Left colon (tissue), 2 donors: ENCODE measurements at places on chromosomes 6 and 20. TPM values are rescaled to one million over a fixed set of nuclear protein-coding genes. Genes with fewer than 3 reads are reported as not detected.

The ECI2 gene
- 96.3 TPM for total RNA-seq

The FLRT3 gene
- total RNA-seq, result 1.3 TPM

The ATP6V1G2 gene
- total RNA-seq, result 0.92 TPM

The C6orf52 gene
- not detected for total RNA-seq

The BNIP5 gene
- 11.4 TPM for total RNA-seq

The SLC4A11 gene
- total RNA-seq, result 0.56 TPM

The TGM3 gene
- total RNA-seq, result 0.36 TPM

The CNKSR3 gene
- 11.6 TPM for total RNA-seq

The C6orf15 gene
- not detected for total RNA-seq

The SLC17A3 gene
- not detected for total RNA-seq

The PLN gene
- total RNA-seq, result 31.1 TPM

The GRIK2 gene
- total RNA-seq, result 1.2 TPM

The DST gene
- total RNA-seq, result 332 TPM

The AIF1 gene
- total RNA-seq, result 15.0 TPM

The PROKR2 gene
- total RNA-seq, result not detected

The PSORS1C2 gene
- not detected for total RNA-seq

The GTSF1L gene
- not detected for total RNA-seq

The NHSL1 gene
- total RNA-seq, result 112 TPM

The FOXC1 gene
- 1.5 TPM for total RNA-seq

The TCF15 gene
- total RNA-seq, result 0.22 TPM

The MKKS gene
- 26.4 TPM for total RNA-seq

The SYNJ2 gene
- total RNA-seq, result 35.4 TPM

The COL20A1 gene
- not detected for total RNA-seq

The HS3ST5 gene
- not detected for total RNA-seq

The BMP6 gene
- total RNA-seq, result 1.0 TPM

The RAMACL gene
- total RNA-seq, result 0.81 TPM
